ENCODE measurements at places on chromosomes 7 and 10.

- peak; percentile 84 for DNase-seq
Measured at GRCh38 chr10:67837541-67838314, at the start of gene DNAJC12. DNAJC12 (minus strand) TSS chr10:67838188; CDS start chr10:67838011, 177 bp downstream.

DNA sequence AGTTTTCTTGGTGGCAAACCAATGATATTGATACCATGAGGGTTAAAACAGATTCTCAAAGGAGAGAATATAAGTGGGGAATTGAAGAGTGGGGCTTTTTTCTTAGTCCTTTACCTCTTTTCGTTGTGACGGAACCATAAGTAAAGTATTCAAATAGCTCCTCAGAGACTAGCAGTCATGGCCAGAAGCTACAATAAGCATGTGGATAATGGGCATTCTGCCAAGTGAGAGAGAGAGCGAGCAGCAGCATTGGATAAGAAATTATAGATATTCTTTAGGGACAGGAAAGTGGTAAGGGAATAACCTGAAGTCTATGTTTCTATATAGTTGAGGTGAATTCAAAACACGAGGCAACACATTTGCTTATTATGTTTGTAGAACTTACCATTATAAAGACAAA lies 235.1 kb downstream of the SEMA3E start:
- peak; percentile 67 for DNase-seq

DNA sequence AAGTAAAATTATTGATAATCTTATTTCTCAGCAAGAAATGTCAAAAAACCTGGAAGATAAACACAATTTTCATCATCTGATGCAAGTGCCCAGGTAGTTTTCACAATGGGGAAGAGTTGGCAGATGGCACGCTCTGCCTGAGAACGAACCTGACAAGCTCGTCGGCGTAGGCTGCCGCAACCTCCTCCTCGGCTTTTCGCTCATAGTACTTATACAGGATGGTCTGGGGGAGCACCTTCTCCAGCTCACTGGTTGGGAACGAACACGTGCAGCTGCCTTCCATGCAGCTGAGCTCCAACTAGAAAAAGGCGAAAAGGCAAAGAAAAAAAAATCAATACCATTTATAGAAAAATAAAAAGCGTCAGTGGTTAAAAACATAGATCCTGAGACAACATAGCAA lies 68.9 kb downstream of the RNF216 start:
- no peak for DNase-seq

GRCh38 chr10:86659721-86660453 lies 5.5 kb downstream of the OPN4 start:
- no peak for DNase-seq

GRCh38 chr10:109055243-109055642 lies 868.1 kb downstream of the XPNPEP1 start:
- DNase-seq, result no peak

DNA sequence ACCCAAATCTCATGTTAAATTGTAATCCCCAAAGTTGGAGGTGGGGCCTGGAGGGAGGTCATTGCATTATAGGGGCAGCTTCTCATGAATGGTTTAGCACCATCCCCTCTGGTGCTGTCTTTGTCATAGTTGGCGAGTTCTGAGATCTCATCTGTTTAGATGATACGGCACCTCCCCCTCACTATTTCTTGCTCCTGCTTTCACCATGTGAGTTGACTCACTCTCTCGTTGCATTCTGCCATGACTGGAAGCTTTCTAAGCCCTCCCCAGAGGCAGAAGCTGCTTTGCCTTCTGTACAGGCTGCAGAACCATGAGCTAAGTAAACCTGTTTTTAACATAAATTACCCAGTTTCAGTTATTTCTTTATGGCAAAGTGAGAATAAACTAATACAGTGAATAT lies 18.9 kb upstream of the ZNF138 start:
- peak; percentile 45 for DNase-seq

- DNase-seq, result peak; percentile 34
Measured at GRCh38 chr10:50740293-50740648, 535 bp downstream of the ASAH2B start.

GRCh38 chr10:24215196-24215595 lies 6.3 kb downstream of the KIAA1217 start:
- DNase-seq, result no peak

DNA sequence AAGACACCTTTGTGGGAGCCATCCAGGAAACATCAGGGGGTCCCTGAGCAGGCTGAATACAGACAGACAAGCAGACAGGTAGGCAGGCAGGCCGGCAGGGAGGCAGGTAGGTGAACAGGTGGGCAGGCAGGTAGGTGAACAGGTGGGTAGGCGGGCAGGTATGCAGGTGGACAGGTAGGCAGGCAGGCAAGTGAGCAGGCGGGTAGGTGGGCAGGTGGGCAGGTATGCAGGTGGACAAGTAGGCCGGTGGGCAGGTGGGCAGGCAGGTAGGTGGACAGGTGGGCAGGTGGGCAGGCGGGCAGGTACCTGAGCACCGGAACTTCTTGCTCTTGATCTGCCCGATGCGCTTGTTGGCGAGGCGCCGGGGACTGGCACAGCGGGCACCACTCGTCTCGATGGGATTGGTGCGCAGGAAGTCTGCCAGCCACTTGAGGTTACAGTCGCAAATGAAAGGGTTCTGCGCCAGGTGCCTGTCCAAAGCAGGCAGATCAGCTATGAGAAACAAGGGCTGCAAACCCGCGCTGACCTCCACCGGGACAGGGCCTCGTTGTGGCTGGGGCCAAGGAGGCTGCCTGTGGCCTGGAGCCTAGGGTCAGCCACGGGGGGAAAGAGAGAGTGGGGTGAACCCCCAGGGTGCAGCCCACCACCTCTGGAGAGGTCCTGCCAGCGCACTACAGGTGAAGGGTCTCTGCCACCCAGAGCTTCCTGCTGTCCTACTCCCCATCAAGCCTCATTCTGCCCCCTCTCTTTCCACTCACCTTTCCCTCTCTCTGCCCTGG lies 136.9 kb downstream of the SLIT1 start:
- no peak for DNase-seq

DNA sequence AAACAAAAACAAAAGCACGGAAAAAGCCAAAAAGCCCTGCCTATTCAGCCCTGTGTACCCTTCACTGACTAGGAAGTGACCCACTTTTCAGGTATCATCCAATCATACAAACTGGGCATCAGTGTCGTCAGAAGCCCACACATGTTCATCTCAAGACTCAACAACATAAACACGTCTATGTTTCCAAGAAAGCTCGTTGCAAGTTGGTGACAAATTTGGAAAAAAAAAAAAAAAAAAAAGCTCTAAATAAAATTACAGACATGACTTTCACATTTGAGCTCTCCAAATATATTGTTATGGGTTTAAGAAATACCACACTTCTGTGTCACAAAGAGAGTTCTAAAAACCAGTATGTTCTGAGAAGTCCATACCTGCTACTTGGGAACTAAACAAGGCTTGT lies 204.7 kb upstream of the KLF14 start:
- DNase-seq, result no peak

GRCh38 chr10:131020775-131021174 lies 290.7 kb downstream of the TCERG1L start:
- no peak for DNase-seq

DNA sequence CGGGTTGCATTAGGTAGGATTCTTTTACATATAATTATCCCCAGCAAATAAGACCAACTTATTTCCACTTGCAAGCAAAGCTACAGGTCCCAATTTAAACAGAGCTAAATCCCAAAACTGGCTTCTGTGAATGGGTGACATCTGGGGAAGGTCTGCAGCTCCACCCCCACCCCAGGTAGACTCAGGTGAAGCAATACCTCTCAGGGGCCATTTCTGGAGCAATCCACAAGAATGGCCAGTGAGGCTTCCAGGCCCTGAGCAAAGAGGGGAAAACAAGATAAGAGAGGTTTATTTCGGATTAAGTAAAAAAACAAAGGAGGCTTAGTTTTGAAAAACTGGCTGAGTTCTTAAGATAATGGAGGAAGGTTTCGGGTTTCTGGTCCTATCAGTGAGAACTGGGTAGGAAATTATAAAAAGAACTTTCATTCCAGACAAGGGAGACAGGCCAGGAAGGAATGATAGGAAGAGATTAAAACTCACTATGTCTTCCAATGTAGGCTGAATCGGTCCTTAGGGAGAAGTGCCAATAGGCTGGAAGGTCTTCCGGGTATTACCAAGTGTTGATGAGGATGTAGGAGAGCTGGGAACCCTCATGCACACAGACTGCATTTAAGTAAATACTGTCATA lies 25.4 kb downstream of the SH3PXD2A start:
- DNase-seq, result no peak

DNA sequence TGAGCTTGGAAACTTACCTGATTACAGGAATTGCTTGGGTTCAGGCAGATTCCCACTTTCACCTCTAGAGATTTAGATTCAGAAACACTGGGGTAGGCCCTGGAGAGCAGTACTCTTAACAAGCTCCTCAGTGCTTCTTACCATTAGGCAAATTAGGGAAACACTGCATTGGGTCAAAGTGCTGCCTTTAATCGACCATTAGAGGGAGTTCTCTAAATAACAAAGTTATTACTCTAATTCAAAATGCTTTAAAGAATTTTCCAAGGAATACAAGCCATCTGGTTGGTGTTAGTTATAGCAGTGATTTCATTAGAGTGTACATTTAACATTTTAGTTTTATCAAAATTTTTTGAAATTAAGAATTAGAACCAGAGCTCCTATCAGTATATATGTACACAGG lies 324.5 kb downstream of the GFRA1 start:
- DNase-seq, result peak; percentile 36

- no peak for DNase-seq
Measured at GRCh38 chr7:90584378-90584777, 11.7 kb upstream of the CDK14 start.

GRCh38 chr7:49400891-49401550 lies 372.4 kb upstream of the VWC2 start:
- DNase-seq, result no peak

DNA sequence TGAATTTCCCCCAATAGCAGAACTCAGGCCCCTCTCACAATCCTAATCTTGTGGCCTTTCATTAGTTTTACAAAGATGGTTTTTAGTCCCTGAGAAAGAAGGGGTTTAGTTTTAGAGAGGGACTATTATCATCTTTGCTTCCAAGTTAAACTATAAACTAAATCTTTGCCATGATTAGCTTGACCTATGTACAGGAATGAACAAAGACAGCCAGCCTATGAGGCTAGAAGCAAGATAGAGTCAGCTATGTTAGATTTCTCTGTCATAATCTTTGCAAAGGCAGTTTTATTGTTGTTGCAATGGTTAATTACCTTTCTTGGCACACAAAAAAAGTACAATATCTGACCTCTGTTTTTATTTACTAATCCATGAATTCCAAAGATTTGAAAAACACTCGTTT lies 19.1 kb downstream of the RNF133 start:
- DNase-seq, result no peak

DNA sequence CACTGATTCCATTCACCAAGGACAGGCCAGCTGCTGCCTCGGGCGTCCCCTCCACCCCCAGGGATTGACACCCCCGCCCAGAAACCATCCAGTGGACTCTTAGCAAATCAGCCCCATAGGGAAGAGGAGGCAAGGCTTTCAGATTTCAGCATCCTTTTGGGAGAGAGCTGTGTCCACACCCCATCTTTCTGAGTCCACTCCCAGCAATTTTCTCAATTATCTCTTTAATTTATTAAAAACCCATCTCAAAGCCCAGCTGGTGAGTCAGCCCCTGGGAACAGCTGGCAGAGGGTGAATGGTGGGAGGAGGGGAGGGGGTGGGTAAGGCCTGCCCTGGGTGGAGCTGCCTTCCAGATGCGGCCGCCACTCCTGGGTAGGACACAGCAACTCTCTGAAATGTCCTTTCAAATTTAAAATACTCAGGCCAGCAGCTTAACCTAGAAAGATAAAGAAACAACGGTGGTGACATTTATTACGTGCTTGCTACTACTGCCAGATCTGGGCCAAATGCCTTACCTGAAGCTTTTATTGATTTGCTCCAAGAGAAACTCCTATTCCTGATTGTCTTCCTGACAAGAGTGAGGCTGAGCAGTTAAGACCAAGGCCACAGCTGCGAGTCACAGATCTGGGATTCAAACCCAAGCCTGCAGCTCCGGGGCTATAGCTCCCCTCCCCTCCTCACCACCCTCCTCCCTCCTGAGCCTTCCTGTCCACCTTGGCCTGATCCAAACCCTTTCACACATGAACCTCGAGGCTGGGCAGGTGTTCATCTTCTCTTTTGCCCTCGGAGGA lies 120.4 kb downstream of the RGS10 start:
- DNase-seq, result no peak

- no peak for DNase-seq
Measured at GRCh38 chr10:89348481-89348880, 20.7 kb downstream of the IFIT3 start.

DNA sequence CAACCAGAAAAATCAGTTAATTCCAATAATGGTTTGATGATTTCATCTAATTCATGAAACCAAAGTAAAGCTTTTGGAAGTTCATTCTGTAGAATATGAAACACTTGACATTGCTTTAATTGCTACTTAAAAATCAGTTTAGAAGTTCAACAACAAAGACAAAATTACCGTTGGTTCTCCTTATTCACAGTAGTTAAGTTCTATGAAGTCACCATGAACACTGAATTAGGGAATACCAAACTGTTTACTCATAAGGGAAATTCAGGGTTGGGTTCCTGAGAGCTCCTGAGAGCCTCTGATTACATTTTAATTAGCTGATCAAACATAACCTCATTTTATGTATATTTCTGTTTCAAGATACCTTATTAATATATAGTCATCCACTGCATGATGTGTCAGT lies 46.2 kb downstream of the ZNF438 start:
- DNase-seq, result no peak

- no peak for DNase-seq
Measured at GRCh38 chr7:20269726-20270125, 52.5 kb upstream of the MACC1 start.

- DNase-seq, result no peak
Measured at GRCh38 chr10:32244421-32245207, 102.3 kb downstream of the EPC1 start.

DNA sequence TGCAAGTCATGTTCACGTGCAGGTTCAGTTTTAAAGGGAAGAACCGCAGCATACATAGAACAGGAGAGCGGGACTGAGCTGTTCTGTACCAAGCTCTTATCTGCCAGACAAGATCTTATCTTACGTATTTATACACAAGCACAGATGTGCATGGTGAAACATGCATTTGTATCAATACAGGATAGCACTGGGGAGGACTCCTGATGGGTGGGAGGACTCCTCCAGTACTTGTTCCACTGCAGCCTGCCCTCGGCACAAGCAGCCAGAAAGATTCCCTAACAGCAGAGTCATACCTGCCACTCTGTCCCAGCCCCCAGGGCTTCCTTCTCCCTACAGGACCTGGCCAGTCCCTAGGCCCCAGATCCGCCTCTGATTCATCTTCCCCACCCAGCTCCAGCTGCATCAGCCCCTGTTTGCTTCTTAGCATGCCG lies 13.2 kb upstream of the PRKCQ start:
- DNase-seq, result no peak

DNA sequence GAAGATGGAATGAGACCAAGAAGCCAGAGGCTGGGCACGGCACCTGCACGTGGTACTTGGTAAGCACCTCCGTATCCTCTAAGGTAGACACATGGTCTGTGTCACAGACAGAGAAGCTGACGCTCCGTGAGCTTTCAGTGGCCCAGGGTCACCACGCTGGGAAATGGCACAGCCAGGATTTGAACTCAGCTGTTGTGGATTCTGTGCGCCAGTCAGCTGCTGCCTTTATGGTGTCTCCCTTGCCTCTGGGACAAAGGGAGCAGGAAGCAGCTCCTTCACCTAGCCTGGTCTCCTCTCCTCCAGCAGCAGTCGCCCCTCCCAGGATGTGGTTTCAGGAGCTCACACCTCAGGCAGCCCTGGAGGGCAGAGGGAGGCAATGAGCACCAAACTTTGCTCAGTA lies 110.8 kb downstream of the ARHGAP22 start:
- no peak for DNase-seq
